ENCODE measurements at places on chromosomes 3 and 15. TPM values are rescaled to one million over a fixed set of nuclear protein-coding genes. Genes with fewer than 3 reads are reported as not detected.

The RNF123 gene
- 32.2 TPM for polyA plus RNA-seq

The CTNNB1 gene
- polyA plus RNA-seq: 424 TPM

DNA sequence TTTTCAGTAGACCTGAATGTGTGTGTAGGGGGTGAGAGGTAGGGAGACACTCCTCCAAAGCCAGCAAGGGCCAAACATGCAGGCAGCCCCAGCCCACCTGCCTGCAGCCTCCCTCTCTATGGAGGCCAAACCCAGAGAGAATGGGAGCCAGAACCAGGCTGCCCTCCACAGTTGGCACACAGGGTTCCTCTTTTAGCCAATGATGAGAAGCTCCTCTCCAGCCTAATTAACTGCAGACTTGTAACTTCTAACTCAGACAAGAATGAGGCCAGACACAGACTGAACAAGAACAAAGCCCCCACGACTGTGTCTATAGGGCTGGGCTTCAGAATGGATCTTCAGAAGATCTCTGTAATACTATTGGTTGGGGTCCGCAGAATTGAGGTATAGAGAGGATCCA, 12.3 kb upstream of the TLE3 start:
- no peak for DNase-seq

GRCh38 chr3:30401971-30402370, 204.4 kb upstream of the TGFBR2 start:
- DNase-seq: no peak

DNA sequence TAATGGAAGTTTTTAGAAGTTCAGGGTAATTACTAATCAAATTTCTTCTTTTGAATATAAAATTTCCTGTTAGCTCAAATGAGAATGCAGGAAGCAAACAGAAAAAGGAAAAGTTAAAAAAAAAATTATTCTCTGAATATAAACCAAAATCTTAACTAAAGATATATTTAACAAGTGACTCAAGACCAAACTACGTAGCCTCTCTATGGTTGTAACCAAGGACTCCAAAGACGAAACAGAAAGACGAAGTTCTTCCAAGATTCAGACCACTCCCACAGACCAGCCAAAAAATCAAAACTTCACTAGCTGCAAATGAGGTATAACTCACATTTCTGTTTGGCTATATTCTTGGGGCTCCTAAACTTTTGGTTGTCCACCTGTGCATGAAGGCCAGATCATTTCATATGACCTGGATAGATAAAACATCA, 846.5 kb upstream of the ALCAM start:
- DNase-seq: no peak

Data from right lung (tissue), 10 donors.